ENCODE measurements at places on chromosomes 11 and 22.
A peak's percentile ranks its signal among the peaks of the same experiment; 100 is the strongest.

DNA sequence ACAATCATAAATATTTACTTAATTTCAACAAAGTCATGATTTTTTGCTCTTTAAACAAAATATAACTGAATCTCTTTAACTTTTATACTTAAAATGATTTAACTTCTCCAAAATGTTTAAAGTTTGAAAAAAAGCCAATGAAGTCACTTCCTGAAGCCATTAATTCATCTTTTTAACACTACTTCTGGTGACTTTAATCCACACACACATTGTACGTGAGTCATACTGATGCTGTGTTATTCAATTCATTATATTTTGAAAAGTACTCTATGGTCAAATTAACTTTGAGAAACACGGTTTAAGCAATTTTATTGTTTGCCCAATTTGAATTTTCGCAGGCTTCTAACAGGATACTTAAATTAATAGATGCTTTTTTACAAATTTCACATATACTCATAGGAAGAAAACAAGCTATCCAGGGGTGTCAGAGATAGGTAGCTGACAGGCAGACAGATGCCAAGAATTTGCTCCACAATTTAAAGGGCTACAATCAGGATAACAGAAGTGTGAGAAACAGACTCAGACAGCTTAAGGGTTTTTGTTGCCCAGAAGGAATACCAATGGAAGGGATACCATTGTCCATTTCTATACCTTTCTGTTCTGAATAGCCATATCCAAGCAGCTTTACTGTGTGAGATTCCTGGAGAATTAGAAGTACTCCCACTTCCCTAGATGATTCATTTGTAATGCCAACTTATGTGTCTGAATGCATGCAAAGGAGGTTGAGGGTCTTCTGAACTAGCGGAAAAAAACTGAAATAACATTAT is 118.4 kb downstream of the RBFOX2 start:
- no peak for DNase-seq

DNA sequence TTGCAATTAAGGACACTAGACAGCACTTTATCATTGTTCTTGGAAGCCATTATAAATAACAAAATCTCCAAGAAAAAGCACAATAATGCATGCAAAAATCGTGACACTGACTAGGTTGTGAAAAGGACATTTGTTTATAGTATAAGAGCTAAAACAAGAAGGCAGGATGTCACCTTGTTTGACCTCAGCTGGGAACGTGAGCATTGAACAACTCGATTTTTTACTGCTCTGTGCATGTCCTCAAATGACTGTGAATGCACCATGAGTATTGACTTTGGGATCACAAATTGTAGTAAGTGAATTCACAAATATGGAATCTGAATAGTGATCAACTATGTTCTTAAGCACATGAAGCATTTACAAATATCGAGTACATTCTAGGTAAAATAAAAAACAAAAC is 35.3 kb upstream of the ARHGAP20 start:
- no peak for DNase-seq

- DNase-seq = no peak
Measured at GRCh38 chr11:115488945-115489344, 15.3 kb downstream of the CADM1 start.

- DNase-seq = peak; percentile 42
Measured at GRCh38 chr11:121508449-121508848, 55.7 kb upstream of the SORL1-AS1 start.

DNA sequence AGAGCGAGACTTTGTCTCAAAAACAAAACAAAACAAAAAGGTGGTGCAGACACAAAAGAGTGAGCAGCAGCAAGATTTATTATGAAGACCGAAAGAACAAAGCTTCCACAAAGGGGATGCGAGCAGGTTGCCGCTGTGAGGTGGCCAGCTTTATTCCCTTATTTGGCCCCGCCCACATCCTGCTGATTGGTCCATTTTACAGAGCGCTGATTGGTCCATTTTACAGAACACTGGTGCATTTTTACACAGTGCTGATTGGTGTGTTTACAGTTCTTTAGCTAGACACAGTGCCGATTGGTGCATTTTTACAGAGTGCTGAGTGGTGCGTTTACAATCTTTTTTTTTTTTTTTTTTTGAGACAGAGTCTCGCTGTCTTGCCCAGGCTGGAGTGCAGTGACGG is 77.4 kb downstream of the CECR2 start:
- DNase-seq = no peak

GRCh38 chr11:76391021-76391420 is 9.9 kb downstream of the GVQW3 start:
- no peak for DNase-seq

- no peak for DNase-seq
Measured at GRCh38 chr22:38733329-38733723, 22.5 kb downstream of the SUN2 start.

DNA sequence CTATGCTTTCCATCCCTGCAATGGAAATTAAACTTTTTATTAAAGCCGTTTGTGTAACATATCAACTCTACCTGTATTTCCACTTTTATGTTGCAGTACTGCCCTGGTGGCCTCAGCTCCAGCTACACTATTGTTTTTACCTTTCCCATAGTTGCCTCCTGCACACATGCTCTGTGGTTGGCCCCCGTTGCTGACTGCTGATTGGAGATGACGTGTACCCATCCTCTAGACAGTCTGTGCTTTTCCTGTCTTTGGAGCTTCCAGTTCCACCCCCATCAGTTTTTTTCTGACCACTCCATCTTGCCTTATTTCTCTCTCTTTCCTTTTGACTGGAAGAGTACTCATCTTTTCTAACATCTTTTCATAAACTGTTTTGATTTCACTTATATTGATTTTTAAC is 123.8 kb downstream of the TEAD1 start:
- DNase-seq = no peak

DNA sequence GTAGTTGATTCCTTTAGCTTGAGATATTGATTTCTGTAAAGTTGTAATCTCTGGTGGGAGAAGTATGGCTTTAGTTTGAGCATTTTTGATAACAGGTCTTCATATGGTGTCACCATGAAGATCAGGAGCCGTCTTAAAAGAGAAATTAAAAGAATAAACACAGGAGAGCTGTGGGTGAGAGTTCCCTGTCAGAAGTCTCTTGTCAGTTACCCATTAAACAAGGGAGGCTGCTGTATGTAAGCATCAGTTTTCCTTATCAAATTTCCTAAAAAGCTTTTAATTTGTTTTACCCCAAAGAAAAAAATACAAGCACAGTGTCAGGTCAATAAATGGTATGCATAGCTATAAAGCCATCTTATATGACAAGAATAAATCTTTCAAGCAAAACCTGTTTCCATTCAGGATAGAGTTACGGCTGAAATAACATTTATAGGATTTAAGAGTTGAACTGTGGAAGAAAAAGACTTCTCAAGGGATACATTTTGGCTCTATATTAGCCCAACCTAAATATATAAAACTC is 767.5 kb downstream of the JRKL start:
- DNase-seq = no peak

- no peak for DNase-seq
Measured at GRCh38 chr22:26767351-26768155, 110.2 kb downstream of the MIAT start.

DNA sequence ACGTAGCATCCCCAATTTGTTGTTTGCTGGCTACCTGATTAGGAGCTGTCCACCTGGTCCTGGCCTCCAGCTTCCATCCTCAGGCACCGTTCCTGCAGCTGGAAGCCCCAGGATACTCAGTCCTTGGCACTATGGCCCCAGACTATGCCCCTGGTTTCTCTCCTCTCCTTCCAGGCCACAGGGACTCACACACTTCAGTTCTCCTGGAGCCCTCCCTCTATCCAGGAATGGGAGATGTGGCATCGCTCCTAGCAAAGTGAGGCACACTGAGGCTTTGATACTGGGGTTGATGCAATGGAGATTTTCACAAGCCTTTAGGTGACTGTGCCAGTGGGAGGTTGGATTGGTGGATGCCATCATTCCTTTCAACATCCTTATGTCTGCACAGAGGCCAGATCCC is 142.8 kb upstream of the B3GAT1 start:
- no peak for DNase-seq

DNA sequence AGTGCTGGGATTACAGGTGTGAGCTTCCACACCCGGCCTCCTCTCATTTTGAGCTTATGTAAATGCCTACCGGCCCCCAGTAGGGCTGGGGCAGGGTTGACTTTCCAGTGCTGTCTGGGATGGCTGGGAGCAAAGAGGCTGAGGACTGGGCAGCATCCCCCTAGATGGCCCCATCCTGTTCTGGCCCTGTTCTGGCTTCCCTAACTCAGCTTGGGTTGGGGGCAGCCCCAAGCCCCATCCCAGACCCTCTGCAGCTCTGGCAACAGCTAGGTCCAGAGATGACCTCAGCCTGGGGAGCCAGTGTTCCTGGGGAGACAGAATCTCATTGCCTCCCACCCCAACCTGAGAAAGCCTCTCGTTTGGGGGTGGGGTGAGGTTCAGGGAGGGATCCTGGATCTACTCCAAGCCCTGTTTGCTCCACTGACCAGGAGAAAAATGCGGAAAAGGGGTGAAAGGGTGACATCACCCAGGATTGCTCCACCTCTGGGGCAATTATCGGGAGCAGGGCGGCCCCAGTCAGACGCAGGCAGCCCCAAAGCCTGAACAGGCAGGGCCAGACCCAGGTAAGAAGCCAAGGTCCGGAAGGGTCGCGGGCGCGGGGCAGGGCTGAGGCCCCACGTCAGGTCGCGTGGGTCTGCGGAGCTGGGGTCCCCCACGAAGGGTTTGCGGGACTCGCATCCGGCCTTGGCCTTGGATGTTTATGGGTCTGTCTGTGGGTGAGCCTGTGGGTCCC is at the start of gene PNPLA2:
Gene PNPLA2 (plus strand): TSS at position 519 of the 733 bp plus-strand sequence. CDS start 805 bp downstream, outside the sequence.
- no peak for DNase-seq

- no peak for DNase-seq
Measured at GRCh38 chr22:39457198-39457555, 365 bp downstream of the MGAT3 start.

DNA sequence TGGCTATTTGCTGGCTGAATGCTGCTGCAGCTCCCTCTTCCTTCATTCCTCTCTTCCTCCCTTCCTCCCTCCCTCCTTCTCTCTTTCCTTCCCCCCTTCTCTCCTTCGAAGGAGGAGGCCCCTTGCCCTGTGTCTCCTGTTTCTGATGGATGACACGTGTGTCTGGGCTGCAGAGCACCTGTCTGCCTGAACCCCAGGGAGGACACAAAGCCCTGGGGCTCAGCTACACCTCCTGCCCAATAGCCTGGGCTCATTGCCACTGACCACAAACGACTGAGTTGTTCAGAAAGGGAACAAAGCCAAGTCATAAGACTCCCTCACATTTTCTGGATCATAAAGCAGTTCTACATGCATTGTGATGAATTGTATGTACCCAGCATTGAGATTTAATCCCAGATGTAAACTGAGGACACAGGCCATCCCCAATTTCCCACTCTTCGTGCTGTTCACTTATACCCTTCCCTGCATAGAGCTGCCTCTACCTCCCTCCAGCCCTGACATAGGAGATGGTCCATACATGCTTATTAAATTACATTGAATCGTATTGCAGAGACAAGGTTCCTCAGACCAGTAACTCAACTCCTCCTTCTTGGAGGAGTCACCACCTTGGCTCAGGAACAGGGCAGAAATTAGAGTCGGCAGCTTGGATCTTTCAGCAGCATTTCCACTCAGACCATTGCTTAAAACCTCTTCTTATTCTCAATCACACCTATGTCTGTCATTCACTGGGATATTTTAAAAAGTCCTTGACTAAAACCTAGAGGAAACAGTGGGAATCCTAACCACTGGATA is 1.2 kb downstream of the CSRP3 start:
- no peak for DNase-seq

DNA sequence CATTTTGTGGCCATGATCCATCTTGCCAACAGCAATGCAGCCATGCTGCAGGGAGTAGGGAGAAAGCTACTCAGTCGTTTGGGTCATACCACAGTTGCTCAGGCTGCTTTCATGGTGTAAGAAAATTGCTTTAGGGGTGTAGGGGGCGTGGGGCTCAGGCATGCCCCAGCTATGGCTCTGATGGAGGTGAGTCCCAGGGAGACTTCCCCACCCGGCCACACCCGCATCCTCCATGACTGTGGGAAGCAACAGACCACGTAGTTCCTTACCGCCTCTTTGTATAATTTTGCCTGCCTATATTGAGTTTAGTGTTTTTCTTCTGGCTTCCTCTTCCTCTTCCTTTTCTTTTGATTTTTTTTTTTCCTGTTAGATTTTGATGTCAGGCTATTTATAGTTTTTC is 58.8 kb downstream of the SPECC1L start:
- no peak for DNase-seq

DNA sequence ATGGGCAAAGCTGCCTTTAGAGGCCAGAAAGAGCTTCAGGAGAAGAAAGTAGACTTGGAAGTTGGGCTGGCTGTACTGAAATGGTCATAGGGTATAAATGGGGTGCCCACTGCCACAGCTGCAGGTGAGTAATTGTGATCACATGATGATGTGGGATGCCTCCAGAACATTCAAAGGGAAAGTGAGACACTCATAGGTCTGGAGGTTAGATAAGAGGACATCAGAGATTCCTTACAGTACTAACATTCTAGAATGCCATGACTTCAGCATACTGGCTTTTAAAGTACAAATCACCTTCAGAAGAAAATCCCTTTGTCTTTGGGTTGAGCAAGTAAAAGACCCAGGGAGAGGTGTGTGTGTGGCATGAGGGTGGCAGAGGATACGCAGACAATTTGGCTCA is 419.2 kb downstream of the TENM4 start:
- DNase-seq = no peak

GRCh38 chr11:2249189-2249916 is 21.0 kb downstream of the ASCL2 start:
- DNase-seq = no peak

DNA sequence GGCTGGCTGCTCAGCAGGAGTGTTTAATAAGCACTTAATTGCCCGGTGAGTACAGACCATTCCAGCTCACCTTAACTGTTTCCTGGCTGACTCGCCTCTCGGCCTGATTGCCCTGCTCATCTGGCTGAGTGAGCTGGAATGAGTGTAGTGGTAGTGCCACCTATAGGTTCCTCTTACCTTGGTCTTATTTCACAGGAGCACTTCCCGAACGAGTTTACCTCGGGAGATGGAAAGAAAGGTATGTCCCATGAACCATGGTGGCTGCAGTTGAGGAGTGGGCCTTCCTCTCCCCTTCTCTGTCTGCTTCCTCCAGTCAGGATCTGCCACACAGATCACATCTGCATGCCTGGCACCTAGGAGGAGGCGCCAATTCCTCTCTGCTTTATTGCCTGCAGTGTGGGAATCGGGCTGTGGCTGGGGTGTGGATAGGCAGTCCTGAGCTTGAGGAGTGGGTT is 26.7 kb downstream of the UPB1 start:
- DNase-seq = no peak

- no peak for DNase-seq
Measured at GRCh38 chr11:117052196-117053149, 45.8 kb downstream of the SIK3 start.

- DNase-seq = no peak
Measured at GRCh38 chr11:73752216-73752867, 8.5 kb downstream of the RAB6A start.

- peak; percentile 42 for DNase-seq
Measured at GRCh38 chr11:2869134-2869526, 16.4 kb downstream of the CDKN1C start.

- no peak for DNase-seq
Measured at GRCh38 chr11:134071306-134071705, 2.4 kb downstream of the JAM3 start.

- no peak for DNase-seq
Measured at GRCh38 chr22:35008213-35008612, 57.7 kb upstream of the ISX start.

- no peak for DNase-seq
Measured at GRCh38 chr11:92601048-92601447, 368.4 kb upstream of the MTNR1B start.

- DNase-seq = no peak
Measured at GRCh38 chr11:65569164-65569972, 909 bp upstream of the ZNRD2 start.

- DNase-seq = no peak
Measured at GRCh38 chr22:39785232-39785631, 108.3 kb downstream of the ENTHD1 start.

Measured in anterior cingulate cortex (tissue), 58 donors.